ENCODE measurements at places on chromosomes 3 and 15.

DNA sequence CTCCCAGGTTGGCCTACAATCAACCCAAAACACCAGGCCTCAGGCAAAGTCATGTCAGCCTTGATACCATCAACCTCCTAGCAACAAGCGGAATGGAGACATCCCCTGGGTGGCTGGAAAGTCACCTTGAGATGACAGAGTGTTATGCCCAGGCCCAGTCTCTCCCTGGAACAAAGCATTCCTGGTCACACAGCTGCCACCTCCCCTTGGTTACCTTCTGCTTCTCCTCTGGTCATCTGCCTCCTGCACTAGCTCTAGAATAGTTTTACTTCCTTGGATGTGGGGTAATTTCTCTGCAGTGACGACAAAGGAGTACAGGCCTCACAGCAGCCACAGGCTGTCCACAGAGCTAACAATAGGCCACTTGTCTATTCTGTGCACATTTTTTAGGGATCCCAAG, 114.9 kb downstream of the RFTN1 start:
- DNase-seq: no peak

DNA sequence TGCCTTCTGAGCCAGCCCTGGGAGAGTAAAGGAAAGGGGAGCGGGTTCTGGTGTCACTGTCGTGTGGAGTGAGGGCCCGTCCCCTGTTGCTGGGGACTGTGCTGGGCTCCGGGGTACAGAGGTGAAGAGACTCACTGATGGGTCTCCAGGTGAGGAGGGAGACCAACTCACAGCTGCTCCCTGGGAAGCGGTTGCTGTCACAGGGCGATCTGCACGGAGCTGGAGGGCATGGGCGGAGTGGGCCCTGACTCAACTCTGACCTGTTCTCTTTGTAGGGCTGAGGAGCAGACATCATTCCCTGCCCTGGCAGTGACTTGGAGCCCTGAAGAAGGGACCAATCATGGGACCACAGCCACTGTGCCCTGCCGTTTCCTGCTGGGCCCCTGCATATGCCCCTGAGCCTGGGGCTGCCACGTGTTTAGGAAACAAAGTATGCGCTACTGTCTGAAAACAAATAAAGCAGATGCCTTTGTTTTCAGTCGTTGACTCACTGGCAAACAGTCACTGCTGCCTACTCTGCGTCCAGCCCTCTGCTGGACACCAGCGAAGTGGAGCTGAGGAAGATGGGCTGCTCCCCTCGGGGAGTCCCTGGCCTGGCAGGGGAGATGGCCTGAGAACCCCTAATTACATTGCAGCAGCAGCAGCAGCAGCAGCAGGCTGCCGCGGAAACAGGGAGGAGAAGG, 22.9 kb upstream of the PLXNA1 start:
- peak; percentile 69 for DNase-seq

GRCh38 chr15:95247071-95247984, 1016.0 kb downstream of the MCTP2 start:
- no peak for DNase-seq

DNA sequence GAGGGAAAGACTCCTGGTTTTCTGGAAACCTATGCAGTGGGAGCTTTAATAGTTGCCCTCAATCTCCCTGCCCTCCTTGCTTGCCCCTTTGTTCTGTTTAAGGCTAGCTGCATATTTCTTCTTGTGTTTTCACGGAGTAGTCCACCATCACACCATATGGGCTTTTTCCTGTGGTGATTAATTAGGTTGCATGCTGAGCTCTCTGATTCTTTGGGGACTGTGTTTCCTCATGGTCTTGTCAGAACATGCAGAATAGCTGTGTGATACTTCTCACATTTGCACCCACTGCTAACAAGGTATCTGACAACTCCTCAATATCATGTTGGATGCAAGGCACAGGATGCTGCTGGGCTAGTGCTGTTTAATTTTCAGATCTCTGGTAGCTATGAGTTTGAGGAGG, 139.6 kb downstream of the PTPRG start:
- DNase-seq: peak; percentile 44

- DNase-seq: no peak
These were observed 164.6 kb upstream of the PFN2 start for GRCh38 chr3:150135287-150135721.

DNA sequence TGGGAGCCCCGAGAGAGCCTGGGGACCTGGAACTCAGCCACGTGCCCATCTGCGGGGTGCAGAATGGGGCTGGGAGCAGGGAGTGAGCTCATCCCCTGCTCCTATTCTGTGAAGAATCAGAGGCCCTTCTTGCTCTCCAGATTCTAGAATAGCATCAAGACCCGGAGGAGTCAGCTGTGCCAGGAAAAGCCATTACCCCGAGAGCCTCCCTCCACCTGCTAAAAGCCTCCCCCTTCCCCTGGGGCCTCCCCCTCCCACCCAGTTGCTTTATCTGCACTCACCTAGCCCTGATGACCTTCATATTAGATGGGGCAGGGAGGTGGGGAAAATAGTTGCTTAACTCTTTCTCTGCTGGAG, 23.1 kb downstream of the CCDC33 start:
- no peak for DNase-seq

DNA sequence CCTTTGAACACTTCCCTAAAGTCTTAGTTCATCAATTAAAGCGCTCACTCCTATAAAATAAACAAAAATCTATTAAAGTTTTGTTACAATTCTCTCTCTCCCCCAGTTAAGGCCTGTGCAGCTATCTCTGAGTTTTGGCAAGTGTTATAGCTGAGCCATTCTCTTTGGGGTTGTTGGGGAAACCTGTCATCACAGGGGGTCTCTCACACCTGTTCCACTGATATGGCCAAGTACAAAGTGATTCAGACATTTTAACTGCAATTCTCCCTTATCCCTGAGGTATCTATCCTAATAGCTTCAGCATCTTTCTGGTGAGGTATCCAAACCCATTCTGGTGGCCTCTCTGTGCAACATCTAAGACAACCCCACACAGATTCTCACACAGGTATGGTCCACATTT, 116.4 kb downstream of the UNC13C start:
- DNase-seq: no peak

DNA sequence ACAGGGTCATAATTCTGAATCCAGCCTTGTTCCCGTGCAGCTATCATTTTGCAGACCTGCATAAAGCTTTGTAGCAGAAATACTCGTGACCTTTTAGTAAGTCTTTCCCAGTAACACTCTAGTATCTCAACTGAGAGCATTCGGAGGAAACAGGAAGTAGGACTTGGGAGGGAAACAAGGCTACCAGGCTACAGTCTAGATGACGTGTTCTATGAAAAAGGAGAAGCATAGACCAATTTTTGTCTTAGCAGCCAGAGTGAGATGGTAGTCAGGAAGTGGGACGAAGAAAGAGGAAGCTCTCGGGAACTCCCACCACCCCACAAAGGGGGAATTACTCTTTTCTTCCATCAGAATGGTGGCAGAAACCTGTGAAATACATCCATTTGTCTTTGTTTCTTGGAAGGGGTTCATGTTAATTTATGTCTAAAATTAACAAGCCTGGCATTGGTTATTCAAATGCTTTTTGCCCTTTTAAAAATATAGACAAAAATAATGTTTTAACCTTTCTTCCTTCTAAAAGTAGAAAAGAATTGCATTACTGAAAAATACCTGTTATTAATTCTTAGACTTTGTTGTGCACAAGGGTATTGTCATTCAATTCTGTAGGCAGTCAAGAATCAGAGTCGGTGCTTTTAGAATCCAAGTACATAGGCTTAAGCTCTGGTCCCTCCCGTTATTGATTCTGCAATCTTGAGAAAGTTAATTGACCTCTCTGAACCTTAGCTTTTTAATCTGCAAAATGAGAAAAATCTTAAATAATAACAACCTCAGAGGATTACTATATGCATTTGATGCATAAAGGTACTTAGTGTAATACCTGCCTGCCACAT, 1.6 kb upstream of the SUCNR1 start:
- no peak for DNase-seq

All from brain (organoid and tissue), 16 donors.